OCI-M1 (cell line): ENCODE measurements at places on chromosomes 1 and 21.

- no peak for DNase-seq
These were observed 74.3 kb upstream of the VANGL1 start for GRCh38 chr1:115567431-115567830.

DNA sequence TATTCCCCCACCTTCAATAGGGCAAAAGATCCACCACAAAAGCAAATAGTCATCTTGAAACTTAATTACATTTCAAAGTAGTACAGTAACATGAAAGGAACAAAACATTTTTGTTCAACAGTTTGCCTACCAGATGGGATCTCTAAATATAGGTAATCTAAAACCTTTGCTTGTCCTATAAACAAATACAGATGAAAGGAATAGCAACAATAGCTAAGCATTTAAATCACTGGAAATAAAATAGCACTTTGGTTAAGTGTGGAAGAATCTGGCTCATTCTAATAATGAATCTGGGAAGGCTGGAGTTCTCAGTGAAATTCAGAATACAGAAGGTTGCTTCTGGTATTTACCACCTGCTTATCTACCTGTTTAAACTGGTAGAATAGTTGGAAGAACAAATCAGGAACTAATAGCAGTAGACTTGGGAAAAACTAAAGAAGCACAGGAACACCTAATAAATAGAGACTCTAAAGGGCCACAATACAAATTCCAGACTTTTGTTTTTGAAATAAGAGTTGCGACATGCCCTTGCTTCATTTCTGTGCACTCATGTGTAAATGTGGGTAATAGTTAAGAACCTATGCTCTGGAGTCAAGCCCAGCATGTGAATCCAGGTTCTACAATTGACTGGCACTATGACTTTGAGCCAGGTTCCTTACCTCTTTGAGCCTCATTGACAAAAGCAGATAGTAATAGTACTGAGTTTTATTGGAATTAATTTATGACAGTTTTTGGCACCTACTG, 2.3 kb upstream of the LYPLAL1 start:
- DNase-seq = no peak

GRCh38 chr1:204438628-204439027, 27.0 kb upstream of the PPP1R15B start:
- no peak for DNase-seq

DNA sequence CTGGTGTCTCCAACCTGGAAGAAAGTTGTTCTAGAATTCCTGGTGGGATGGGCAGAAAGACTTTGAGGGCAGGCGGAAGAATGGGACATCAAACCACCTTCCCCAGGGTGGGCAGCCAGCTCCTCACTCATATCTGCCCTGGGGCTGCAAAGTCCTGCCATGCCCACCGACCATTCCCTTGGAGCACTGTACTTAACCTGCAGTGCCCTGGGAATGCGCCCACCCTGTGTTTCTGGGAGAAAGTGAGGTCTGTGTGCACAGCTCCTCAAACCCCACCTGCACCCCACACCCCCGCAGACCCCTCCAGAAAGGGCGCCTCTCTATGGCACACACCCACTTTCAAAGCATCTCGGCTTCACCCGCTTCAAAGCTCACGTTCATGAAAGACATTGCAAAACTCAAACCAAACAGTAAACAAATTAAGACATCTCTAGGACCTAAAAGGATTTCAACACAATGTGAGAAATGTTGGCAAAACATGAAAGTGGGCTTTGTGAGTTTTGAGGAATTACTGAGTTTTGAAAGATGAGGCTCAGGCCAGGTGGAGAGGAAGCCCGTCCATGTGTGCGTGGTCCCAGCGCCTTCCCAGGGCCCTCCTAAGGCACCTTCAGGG, 25.1 kb downstream of the KRTAP10-1 start:
- DNase-seq = no peak

DNA sequence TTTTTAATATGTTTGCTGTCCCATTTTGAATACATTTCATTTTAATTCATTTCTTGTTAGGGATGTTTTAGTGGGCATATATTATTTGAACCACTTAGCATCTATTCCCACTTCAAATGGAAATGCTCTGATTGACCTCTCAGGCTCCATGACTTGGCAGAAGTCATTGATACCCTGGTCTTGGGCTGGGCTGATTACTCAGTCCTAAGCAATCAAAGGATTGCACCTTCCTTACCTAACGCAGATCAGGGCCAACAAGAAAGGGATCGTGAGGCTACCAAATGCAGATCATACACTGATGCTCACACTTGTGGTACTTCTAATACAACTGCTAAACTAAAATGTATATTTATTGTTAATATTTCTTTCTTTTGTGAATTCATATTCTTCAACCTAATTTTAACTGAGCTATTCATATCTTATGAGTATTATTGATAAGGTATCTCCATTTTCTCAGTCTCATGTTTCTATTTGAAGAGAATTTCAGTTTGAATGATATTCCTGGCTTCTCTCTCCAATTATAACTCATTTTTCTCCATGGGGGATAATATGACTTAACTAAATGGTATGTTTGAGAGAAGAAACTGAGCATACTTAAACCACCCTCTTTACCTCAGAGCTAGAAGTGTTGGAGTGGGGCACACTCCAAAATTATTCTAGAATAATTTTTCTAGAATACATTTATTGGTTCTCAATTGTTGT, 615.5 kb upstream of the ADAMTS5 start:
- DNase-seq = no peak

GRCh38 chr21:35226968-35227744, 178.1 kb upstream of the RUNX1 start:
- DNase-seq = peak; percentile 18

DNA sequence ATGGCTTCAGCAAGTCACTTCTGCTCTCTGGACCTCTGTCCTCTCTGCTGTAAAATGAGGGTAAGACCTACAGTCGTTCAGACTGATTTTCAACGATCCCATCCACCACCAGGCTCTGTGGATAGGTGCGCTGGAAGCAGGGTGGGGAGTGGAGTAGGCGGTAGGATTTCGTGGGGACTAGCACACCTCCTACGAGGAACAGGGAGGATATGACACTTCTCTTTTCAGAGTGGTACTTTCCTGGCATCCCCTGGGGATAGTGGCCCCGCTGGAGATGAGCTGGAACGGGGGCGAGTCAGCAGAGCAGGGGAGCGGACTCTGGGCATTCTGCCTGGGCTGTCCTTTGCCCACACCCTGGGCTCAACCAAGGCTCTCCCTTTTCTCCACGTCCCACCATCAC, 17.7 kb downstream of the ETNK2 start:
- no peak for DNase-seq

- DNase-seq = no peak
These were observed 22.2 kb upstream of the GBP1 start for GRCh38 chr1:89087241-89087640.

DNA sequence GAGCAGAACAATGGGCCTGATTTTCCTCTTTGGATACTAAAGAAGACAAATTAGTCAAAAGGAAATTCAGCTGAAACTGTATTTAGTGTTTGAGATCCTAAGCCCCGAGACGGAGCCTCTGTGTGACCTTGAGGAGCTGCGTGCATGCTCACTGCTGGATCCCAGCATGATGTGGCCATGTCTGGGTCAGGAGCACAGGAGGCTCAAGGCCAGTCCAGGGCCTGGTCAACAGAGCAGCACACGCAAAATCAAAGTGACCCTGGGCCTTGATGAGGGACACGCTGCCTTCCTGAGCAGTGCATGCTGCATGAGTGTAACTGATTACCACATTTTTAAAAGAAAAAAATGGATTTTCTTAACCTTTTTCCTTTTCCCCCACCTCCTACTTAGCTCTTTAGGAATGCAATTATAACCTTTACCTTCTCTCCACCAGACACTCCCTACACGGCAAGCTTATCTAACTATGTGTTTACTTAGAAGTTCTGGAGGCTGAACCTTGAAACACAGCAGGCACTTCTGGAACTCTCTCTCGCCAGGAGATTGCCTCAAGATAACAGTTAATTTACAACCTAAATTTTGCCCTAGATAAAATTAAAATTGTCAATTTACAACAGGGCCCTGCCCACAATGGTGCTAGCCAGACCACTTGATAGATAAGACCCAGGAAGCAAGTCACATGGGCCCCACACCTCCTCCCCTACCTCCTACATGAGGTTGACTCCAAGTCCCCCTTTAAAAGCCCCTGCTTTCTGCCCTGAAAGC, 144.6 kb downstream of the LRIG2 start:
- DNase-seq = peak; percentile 35
